ENCODE measurements at places on chromosomes 16 and 17. TPM values are rescaled to one million over a fixed set of nuclear protein-coding genes. Genes with fewer than 3 reads are reported as not detected.

DNA sequence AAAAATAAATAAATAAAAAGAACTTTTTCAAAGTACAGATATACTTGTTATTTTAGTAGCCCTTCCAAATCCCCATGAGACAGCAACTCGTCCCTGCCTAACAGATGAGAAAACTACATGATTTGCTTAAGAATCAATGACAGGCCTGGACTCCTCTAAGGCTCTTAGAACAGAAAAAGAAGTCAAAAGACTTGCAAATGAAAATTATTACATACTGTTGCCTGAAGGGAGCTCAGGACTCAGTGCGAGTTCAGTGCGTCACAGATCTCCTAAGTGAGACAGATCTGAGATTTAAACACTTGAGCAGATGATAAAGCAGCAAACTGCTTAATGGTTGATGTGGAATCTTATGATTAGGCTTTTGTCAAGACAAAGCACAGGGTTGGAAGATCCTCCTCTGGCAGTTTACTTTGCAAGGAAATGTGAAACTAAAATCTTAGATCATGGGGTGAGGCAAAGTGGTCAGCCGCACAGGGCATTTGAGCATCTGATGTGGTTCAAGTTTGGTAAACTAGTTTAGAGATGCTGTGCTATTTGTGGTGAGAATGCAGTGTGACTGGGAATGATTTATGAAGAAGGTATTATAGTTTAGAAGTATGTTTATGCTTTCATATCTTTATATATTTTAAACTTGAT is 138.1 kb downstream of the TRIM37 start:
- DNase-seq = no peak

DNA sequence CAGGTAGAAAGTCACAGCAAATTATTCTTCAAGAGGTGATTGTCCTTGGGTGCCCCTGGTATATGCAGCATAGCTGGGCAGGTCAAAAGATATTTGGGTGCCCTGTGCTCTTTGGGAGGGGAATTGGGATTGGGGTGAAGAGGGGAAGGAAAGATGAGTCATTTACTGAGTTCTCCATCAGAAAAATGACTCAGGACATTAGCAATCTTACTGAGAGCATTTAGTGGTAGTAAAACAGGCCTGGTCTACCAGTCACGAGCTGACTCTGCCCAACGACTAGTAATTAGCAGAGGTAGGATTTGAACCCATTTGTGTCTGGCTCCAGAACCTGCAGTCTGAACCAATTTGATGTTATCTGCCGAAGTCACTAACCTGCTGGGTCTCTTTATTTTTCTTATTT is 6.0 kb upstream of the GRIN2A start:
- DNase-seq = no peak

DNA sequence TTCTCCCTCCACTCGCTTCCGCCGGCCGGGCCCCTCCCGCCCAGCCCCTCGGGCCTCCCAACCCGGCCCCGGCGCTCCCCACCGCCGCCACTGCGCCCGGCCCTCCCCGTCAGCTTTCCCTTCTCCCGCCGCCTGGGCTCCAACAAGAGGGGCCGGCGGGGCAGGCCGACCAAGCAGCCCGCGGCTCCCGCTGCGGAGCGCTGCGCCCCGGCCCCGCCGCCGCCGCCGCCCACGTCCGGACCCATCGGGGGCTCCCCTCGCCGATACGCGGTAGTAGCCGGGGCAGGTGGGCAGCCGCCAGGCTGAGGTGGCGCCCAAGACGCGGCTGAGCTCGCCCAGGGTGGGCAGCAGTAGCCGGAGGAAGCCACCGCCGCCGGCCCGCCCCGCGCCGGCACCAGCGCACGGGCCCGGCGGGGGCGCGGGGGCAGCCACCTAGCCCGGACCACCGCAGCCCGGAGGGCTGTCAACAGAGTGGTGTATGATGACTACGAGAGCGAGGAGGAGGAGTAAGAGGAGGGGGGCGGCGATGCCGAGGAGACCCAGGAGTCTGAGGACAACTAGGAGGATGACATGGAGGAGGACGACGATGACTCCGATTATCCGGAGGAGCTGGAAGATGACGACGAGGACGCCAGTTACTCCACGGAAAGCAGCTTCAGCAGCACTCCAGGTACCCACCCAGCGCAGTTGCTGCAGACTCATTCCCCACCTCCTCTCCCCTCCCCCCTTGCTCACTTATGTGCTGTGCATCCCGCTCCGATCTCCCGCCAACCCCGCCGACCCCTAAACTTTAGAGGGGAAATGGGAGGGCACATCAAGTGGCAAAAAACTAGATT is 498 bp downstream of the LRRC37B start:
- peak; percentile 57 for DNase-seq

- no peak for DNase-seq
These were observed 74.5 kb upstream of the MYOCD start for GRCh38 chr17:12591021-12591735.

DNA sequence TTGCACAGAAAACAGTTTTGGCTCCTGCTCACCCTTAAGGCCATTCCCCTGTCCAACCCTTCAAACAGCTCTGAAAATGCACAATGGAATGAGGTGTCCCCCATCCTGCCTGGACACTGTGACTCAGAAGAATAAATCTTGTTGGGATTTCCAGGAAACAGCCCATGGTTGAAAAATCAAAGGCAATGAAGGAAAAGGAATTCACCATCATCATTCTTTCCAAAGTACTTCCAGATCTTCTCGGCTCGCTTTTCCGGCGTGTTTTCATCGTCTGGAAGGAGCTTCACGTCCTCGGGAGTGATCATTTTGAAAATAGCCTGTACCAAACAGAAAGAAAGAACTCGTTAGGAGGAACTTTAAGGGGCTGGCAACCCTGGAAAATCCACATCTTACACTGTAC is 4.3 kb downstream of the RCVRN start:
- DNase-seq = no peak

DNA sequence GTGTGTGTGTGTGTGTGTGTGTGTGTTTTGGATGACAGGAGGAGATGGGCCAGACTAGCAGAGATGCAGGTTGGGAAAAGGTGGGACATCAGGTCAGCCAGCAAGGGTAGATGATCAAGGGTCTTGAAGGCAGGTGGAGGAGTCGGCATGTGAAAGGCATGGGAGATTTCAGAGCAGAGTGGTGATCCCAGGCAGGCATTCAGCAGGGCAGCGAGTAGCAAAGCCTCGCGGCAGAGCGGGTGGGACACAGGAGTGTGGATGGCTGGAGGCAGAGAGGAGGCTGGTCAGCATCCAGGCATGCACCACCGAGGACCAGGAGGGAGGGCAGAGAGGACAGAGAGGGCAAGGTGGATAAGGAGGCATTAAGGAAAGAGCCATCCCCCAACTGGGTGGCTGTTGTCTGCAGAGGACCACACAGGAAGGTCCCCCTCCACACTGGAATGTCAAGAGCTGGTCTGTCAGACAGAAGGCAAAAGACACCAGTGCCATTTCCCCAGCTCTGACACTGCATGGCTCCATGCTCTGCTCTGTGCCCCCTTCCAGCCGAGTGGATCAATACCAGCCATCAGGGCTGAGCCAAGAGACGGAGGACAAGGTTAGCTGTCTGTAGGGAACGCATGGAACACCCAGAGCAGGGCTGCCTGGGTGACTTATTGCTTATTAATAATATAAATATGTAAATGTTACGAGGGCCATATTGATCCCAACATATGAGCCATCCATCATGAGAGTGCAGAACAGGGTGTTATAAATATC is 74.8 kb upstream of the RPL38 start:
- no peak for DNase-seq

GRCh38 chr16:50292566-50292948 is 26.2 kb downstream of the ADCY7 start:
- DNase-seq = no peak

GRCh38 chr17:10316801-10317542 is 55.8 kb downstream of the MYH13 start:
- peak; percentile 19 for DNase-seq

- DNase-seq = peak; percentile 86
These were observed 1.2 kb downstream of the TMEM95 start for GRCh38 chr17:7356072-7356549.

DNA sequence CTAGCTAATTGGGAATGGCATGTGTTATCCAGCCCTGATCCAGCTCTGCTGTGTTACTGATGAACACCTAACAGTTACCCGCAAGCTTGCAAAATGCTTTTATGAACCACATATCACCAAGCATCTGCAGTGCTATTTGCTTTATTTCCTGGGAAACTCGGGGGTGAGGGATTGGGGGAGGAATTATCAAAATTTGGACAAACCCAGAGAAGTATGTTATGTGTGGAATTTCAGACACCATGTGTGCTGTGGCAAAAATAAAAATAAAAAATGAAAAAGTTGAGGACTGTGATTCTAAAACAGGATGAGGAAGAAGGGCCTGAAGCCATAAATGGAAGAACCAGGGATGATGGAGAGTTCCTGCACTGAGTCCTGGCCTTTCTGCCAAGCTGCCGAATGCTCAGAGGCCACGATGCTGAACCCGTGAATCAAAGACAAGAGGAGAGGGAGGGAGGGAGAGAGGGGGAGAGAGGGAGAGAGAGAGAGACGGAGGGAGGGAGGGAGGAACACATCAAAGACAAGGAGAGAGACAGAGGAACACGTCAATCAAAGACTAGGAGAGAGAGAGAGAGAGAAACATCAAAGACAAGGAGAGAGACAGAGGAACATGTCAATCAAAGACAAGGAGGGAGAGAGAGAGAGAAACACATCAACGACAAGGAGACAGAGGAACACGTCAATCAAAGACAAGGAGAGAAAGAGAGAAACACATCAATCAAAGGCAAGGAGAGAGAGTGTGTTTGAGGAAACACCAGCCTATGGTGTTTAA is 89.8 kb downstream of the MRM3 start:
- no peak for DNase-seq

DNA sequence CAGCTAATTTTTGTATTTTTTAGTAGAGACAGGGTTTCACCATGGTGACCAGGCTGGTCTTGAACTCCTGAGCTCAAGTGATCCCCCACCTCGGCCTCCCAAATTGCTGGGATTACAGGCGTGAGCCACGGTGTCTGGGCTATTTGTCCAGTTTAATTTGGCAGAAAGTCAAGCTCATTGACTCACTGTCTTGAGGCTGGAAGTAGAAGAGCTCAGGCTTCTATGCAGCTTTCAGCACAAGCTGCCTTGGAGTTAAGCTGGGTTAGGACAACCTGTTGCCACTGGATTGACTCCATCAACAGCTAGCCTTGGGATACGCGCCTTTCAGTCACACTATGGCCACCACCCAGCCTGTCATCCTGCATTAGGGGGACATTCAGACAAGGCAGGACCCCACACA is 76.2 kb upstream of the DNAH17 start:
- peak; percentile 44 for DNase-seq

DNA sequence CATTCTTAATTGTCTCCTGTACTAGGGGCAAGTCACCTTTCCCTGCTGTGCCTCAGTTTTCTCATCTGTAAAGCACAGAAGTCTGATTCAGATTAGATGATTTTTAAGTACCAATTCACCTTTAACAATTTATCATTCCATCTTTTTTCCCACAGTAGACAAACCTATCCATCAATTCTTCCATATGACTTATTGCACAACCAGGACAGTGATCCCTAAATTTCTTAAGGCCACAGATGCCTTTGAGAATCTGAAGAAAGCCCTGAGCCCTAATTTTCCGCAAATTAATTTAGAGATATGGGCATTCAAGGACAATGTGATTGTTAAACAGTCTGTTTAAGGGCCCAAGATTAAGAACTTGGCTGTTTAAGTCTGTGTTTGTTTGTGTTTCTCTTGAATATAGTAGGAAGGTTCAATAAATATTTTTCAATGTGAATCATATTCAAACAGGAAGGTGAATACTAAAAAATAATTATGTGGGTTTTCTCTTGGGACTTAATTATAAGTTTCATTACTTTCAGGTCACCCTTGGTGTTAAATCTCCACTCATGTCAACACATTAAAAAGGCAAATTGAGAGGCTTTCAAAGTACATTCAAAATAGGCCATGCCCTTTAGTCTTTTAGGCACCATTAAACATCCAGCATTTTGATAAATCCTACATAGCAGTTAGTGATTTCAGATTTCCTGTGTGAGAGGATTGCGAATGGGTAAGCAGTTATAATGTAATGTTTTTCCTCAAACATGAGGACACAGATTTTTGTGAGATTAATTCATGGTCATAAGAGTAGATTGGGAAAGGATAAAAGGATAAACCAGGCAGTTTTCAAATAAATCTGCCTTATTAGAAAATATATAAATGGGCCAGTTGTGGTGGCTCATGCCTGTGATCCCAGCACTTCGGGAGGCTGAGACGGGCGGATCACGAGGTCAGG is 34.9 kb upstream of the MMD start:
- no peak for DNase-seq

- no peak for DNase-seq
These were observed 4.1 kb downstream of the TRIM65 start for GRCh38 chr17:75892556-75893224.

GRCh38 chr17:80419255-80419654 is 4.3 kb downstream of the ENDOV start:
- DNase-seq = no peak

- DNase-seq = peak; percentile 17
These were observed 544 bp downstream of the CCP110 start for GRCh38 chr16:19524356-19524615.

DNA sequence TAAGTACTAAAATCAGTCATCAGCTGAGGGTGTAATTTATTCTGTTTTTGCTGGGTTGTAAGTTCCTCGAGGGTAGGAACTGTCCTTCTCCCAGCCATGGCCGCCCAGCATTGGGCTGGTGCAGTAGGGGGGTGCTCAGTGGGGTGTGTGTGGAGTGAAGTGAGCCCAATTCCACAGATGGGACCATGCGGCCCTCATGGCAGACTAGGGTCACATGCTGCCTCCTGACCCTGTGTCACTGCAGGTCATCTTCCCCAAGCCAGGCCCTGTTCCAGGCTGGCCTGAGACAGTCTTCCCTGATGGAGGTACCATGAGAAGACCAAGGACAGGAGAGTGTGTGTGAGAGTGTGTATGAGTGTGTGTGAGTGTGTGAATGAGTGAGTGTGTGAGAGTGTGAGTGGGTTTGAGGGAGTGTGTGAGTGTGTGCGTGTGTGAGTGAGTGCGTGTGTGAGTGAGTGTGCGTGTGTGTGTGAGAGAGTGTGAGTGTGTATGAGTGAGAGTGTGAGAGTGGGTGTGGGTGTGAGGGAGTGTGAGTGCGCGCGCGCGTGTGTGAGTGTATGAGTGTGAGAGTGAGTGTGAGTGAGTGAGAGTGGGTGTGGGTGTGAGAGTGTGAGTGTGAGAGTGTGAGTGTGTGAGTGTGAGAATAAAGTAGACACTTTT is 3.7 kb downstream of the SLC26A11 start:
- no peak for DNase-seq

- DNase-seq = no peak
These were observed 5.5 kb downstream of the SSTR2 start for GRCh38 chr17:73170324-73170723.

DNA sequence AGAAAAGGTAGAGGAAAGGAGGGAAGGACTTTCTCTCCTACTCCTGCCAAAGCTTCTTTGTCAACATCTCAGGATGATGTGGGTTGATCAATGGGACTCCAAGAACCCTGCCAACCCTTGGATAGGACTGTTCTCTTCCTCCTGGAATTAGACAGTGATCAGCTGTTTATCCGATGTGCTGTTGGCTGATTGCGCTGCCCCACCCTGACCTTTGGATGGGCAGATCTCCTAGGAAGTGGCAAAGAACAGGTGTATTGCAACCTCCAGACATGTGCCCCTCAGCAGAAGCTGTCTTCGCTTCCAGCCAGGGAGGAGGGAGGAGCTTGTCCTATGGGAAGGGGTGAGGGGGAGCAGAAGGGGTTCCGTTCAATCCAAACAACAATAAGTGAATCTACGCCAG is 30.5 kb downstream of the SLC5A11 start:
- no peak for DNase-seq

Gene GOSR2
- 46.6 TPM for total RNA-seq

Gene MFSD6L
- total RNA-seq = not detected

Gene LASP1
- 104 TPM for total RNA-seq

Gene TMIGD1
- not detected for total RNA-seq

Gene MT2A
- total RNA-seq = 82.5 TPM
